ENCODE measurements at places on chromosomes 7 and 10.
A peak's percentile ranks its signal among the peaks of the same experiment; 100 is the strongest.

DNA sequence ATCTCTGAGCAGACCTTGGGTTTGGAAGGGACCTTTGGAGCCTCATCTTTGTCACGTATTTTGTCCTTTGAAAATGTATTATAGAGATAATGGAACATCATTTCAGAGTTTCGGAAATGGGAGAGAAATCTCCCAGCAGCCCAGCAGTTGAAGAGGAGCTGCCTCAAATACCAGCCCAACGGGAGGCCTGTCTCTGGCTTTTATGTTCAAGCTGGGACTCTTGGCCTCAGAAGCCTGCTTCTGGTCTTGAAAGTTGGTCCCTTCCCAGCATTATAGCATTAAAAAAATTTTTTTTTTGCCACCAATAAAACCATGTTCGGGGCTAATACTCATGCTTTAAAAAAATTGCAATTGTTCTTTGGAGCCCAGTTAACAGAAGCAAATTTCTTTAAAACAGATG is 73.4 kb upstream of the CTBP2 start:
- no peak for DNase-seq

DNA sequence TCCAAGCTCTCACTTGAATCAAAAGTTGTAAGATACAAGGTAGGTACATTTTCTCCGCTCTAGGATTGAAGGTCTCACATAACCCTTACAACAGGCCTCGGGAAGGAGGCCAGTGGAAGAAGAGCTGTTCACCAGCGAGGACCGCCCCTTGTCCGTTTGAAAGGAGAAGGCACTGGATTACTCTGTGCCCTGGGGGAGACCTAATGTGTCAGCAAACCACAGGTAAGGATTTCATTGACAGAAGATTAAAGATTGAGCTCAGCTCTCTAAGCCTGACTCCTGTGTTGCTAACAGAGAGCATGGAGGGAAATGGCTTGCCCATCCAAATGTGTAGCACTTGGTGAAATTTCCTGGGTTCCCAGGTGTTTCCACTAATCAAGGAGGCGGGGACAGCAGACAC is 81.2 kb downstream of the SLC16A9 start:
- DNase-seq: no peak

DNA sequence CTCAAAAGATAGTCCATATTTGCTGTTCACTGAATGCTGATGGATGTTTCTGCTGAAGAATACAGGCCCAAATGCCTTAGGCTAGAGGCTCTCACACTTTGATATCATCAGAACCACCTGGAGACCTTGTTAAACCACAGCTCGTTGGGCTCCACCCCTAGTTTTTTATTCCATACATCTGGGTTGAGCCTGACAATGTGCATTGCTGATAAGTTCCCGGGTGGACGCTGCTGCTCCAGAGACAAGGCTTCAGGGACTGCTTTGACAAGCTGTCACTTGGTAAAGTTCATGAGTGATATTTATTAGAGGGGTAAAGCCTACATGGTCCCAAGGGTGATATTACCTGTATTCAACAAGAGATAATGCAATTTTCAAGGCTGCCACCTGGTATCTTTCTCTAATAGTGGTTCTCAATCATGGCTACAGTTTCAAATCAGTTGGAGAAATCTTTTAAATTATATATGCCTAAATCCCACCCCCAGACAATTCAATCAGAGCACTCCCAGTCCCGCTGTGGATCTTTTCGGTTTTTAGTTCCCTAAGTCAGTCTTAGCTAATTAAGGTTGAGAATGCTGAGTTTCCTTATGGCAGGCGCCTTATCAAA is 107.1 kb upstream of the GSDME start:
- DNase-seq: no peak

DNA sequence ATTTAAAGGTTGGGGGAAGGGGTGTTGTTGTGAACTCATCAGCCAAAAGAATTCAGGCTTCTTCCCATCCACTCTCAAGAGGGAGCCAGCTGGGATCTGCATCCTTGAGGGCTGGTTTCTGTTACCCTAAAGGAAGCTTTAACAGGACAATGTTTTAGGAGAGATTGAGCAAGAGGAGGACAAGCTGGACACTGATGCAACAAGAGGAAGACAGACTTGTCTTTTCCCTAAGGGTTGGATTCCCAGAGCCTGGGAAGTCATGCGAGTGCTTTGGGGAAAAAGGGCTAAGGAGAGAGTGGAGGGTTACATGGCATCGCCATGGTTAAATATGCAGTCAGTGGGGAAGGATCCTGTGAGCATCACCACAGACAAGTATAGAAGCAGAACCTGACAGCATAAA is 47.6 kb upstream of the PDE1C start:
- no peak for DNase-seq

- no peak for DNase-seq
Measured at GRCh38 chr10:61841338-61841875, 60.1 kb upstream of the ARID5B start.

GRCh38 chr7:32163896-32164295 is 93.7 kb upstream of the PDE1C start:
- DNase-seq: no peak

- no peak for DNase-seq
Measured at GRCh38 chr10:109831846-109832245, 91.5 kb downstream of the XPNPEP1 start.

DNA sequence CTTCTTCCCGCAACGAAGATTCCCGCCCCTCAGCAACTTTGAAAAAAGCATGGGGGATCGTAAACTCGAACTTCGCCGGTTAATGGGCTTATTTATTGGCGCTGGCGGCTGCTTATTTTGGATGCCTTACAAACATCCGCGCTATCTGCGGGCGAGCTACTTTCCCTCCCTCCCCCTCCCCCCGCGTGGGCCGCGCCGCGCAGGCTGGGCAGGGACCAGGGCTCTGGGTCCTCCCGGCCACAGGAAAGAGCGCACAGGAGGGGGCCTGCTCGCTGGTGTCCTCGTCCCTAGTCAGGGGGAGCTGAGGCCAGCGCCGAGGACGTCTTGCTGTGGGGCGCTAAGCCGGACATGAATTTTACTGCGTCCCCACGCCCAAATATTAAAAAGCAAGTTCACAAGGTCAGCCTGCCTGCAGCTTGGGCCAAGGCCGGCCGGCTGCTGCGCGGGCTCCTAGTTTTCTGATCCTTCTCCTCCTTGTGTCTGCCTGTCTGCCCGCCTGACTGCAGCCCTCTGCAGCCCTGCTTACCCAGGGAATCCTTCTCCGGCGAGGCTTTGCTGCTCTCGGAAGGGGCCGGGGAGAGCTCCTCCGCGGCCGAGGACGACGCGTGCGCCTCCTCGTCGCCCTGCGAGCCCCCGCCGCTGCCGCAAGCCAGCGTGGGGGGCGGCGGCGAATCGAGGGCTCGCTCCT is 1.2 kb downstream of the HOXA10 start:
- peak; percentile 23 for DNase-seq

DNA sequence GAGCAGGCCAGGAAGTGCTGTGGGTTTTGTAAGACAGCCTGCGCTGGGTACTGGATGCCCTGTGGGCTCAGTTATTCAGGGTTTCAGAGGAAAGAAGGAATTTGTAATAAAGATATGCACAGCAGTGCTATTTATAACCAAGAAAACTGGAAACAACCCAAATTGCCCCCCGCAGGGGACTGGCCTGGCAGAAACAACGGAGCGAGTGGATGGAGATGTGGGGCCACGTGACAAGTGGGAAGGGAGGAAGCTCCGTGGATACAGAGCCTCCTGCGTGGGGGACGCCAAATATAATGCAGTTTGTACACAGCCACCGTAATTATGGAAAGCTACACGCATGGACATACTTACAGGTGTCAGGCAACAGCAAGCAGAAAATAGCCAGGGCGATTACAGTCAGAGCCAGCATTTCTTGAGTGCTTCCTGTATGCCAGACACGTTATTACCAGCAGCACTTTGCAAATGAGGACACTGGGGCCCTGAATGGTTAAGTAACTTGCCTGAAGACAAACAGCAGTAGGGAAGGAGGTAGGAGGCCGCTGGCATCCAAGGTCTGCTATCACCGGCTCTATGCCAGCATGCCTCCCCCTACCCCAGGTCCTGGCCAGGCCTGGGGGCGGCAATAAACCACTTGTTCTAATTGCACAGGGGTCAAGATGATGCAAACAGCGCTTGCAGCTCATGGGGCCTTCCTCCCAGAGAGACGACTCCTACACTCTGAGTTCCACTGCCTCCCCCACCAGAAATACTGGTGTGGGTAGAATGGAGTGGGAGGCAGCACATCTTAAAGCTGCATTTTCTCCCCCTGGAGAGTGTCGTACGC is 8.7 kb upstream of the CAMK2B start:
- DNase-seq: no peak

GRCh38 chr7:7738622-7739021 is 20.2 kb upstream of the RPA3 start:
- no peak for DNase-seq

GRCh38 chr7:109386959-109387358 is 817.3 kb downstream of the DNAJB9 start:
- DNase-seq: no peak

DNA sequence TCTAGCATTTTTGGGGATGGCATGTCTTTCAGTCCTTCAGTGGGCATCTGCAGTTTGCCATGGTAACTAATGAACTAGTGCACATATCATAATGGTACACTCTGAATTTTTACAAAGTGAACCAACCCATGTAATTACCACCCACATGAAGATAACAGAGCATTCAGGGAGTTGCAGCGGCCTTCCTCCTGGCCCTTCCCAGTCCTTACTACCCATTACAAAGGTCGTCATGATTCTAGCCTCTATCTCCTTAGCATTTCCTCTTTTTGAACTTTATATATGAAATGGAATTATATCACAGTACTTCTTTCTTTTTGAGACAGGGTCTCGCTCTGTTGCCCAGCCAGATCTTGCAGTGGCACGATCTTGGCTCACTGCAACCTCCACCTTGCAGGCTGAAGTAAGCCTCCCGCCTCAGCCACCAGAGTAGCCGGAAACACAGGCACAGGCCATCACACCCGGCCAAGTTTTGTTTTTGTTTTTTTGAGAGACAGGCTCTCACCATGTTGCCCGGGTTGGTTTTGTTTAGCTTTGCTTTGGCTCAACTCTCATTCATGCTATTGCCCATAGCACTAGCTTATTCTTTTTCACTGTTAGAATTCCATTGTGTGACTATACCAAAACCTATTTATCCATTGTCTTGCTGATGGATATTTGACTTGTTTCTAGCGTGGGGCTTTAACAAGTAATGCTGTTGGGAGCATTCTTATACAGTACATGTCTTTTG is 79.2 kb downstream of the APBB1IP start:
- no peak for DNase-seq

- DNase-seq: no peak
Measured at GRCh38 chr10:79382491-79382941, 35.2 kb downstream of the PPIF start.

DNA sequence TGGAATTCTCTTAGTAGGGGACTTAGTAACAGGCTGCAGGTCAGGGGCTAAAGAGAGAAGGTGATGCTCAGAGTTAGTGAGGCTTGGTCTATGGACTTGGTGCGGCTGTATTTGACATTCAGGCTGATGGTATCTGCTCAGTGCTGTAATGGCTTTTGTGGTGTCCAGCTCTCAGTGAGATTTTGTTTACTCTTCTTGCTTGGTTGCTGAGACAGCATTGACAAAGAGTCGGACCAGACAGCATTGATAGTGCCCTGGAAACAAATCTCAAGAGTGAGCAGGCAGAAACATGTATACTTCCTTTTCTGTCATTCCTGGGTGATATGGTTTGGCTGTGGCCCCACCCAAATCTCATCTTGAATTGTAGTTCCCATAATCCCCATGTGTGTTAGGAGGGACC is 202.0 kb downstream of the STK31 start:
- no peak for DNase-seq

DNA sequence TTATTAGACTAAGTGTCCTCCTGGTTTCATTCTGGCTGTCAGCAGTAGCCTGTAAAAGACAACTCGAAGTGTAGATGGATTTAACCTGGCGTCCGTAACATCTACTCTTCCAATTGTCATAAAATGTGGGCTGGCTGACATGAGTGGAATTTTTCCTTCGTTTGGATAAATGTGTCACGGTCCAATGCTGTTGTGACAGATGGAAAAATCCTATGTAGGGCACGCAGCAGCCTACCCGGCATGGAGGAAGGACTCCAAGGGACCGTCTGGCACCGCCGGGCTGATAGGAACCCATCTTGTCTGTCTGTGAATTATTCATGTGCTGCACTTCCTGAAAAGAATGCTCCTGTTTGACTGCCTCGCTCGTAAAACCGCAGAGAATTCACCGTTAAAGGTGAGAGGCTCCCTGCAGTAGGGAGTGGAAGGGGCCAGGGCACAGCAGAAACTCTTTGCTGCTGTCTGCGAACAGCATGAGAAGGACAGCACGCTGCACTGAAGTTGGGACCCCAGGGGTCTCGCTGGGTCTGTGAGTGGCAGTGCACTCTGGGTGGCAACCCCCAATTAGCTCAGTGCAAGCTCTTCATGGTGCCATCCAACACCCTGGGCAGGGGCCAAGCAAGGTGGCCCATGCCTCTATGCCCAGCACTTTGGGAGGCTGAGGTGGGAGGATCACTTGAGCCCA is 1.6 kb upstream of the ORAI2 start:
- peak; percentile 38 for DNase-seq

DNA sequence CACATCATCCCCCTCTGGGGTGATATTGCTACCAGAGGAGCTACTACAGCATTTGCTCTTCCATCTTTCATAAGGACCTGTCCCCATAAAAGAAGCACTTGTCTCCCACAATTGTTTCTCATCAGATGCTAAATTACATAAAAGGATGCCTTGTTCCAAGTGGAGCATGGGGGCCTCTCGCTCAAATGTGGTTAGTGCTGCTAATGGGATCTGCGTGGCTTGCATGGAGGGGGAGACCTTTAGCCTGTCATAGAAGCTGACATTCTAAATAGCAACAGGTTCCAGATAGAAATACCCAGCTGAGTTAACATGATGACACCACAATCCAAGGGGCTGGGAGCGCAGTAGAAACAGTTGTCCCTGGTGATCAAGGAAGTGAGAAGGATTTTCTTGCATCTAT is 257.9 kb downstream of the SFMBT2 start:
- DNase-seq: no peak

GRCh38 chr7:112707655-112708054 is 82.5 kb downstream of the TMEM168 start:
- DNase-seq: peak; percentile 30

- no peak for DNase-seq
Measured at GRCh38 chr7:73703757-73704639, 15.5 kb downstream of the STX1A start.

- no peak for DNase-seq
Measured at GRCh38 chr7:140992422-140992821, 22.3 kb downstream of the MRPS33 start.

DNA sequence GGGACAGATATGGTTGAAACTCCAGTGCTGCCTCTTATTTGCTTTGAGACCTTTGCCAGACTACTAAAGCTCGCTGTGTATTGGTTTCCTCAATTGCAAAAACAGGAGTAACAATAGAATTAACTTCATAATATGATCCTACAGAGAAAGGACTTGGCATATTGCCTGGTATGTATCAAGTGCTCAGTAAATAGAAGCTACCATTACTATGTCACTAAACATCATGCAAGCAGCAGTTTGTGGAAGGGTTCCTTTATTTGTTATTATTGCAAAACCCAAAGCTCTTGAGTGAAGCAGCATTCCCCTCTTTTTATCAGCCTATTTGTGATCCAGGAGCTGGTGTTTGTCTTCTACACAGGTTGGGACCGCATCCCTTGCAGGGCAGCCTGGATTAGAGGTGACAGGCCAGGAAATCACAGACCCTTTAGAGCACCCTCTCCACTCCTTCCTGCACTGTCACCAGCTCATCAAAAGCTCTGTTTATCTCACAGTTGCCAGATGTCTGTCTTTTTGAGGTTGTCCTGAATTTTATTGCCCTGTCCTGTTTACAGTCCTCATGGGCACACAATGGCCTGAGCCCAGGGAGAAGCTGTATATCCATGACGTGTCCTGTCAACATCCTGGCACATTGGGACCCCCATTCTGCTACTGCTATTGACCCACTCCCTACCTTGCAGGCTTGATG is 121.5 kb downstream of the SNX10 start:
- DNase-seq: peak; percentile 93

GRCh38 chr7:74581916-74582440 is 75.5 kb upstream of the GTF2I start:
- no peak for DNase-seq
